ENCODE measurements at places on chromosomes 1 and 21.

- no peak for DNase-seq
These were observed 41.1 kb downstream of the C1orf198 start for GRCh38 chr1:230827081-230827681.

GRCh38 chr1:228960705-228961104 is 225.4 kb downstream of the RHOU start:
- DNase-seq: no peak

- DNase-seq: no peak
These were observed 6.0 kb downstream of the S100A9 start for GRCh38 chr1:153363641-153364040.

DNA sequence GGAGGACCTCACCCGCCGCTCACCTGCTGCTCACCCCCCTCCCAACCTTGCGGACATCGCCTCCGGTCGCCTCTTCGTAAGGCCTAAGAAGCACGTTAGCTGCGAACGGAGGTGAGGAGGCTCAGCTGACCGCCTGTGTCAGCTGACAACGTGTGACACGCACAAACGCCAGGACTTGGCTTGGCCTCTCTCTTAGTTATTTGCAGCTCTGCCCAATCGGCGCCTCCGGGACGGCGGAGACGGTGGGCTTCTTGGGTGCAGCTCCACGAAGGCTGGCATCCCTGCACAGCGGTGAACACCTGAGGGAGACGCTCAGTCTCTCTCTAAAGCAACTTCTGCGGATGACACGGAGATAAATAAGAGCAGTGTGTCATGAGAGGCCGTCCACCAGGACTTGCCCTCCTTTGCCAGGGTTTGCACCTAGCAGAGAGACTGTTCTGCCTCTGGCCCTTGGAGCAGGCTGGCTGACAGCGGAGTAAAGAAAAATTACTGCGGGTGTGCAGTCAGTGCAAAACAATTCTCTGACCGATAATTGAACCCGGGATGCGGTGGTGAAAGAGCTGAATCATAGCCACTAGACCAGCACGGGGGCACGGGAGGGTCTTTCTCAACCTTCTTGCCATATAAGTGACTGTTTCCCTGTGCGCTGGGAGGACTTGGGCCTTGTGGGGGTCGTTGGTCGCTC is 318.9 kb downstream of the FAM72C start:
- no peak for DNase-seq

- no peak for DNase-seq
These were observed 172.8 kb upstream of the GREM2 start for GRCh38 chr1:240784776-240785175.

GRCh38 chr1:43930949-43931275 is 2.7 kb upstream of the ARTN start:
- no peak for DNase-seq

- no peak for DNase-seq
These were observed 56.7 kb upstream of the SRP9 start for GRCh38 chr1:225720937-225721336.

- no peak for DNase-seq
These were observed 71.0 kb downstream of the SIK1 start for GRCh38 chr21:43355925-43356289.

DNA sequence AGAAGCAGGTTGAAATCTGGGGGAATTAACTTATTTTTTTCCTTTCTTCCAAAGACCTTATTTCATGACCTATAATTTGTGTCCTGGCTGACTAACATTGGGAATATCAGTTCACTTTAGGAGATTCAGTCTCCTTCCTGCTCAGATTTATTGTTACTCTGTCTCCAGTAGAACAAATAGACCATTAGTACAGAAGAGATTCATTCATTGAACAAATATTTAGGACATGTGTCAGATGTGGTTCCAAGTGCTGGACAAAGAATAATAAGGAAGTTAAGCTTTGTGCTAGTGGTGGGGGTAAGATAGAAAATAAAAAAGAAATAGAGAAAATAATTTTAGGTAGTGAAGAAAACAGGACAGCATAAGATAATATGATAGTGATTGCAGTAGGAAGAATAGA is 20.3 kb downstream of the ZMYM4 start:
- peak; percentile 57 for DNase-seq

- DNase-seq: peak; percentile 36
These were observed 39.5 kb downstream of the ATF6 start for GRCh38 chr1:161805399-161806197.

DNA sequence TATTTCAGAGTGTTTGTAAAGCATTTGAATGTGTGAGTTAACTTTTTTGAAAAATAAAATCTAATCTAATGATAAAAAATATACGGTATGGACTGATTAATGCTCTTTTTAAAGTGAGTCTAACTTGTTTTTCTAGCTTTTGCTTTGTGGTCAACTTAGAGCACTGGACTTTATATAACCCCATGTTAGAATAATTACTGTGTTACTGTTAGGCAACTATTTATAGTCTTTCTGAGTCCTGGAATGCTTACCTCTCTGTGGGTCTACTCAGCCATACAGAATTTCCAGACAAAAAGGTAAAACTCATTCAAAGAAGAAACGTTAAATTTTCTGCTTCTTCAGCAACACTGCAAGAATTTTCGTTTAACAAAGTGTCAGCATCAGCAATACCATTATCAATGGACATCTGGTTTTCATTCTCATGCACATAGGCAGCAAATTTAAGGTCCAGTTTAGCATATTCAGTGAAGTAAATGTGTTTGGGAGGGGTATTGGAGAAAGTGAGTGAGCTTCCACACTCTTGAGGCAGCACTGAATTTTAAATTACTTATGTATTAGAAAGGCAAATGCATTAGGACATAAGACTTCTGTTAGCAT is 664.7 kb upstream of the NEGR1 start:
- DNase-seq: no peak

DNA sequence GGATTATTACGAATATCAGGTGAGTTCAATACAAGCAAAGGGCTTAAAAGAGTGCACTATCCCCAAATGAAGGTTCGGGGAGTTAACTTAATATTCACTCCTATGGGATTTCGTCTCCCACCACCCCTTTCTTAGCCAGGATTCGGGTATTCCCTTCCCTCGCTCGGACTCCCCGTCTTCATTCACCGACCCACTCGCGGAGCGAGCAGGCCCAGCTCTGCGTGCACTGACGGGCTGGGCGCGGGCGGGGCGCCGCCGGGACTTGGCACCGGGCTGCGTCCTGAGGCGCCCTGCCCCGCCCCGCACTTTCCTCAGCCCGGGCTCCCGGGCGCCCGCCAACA is 7.7 kb upstream of the MPZL1 start:
- DNase-seq: no peak

GRCh38 chr1:52706136-52706670 is 8.1 kb upstream of the COA7 start:
- no peak for DNase-seq

DNA sequence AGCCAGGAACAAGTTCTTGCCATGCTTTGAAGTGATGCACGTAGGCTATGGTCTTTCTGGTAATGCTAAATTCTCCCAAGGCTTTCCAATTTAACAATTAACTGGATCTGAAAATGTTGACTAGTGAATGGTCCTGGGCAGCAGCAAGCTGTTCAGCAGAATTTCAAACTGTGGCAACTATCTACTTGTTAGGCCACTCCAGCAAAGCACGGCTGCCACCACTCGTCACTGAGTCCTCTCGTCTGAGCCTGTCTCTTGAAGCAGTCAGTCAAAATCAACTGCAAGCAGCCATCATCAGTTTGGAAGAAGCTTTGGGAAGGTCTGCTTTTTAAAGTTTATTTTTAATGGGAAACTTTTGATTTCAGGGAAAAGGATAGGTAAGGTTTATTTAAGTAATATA is 6.1 kb downstream of the FLVCR1 start:
- DNase-seq: no peak

DNA sequence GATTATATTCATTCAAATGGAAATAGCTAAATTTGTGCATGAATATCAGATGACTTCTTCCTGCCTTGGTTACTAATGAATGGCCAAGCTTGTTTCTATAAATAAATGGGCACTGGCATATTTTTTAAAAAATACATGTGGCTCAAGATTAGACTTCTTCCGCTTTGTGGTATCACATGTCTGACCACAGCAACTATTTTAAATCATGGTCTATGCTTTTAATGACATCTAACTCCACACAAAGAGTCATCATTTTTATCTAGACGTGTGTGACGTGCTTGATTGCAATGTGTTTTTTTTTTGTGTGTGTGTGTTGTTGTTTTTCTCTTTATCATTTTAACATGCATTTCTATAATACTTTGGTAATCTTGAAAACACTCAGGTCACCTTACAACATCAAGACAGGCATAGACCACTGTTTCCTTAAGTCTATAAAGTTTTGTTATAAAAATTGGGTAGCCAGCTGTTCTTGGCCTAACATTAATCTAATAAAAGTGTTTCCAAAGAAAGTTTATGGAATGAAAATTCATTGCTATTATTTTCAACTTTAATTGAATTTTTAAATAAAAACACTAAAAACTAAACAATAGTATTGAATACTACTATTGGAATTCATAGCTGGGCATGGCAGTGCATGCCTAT is 29.5 kb downstream of the RGS1 start:
- peak; percentile 92 for DNase-seq

DNA sequence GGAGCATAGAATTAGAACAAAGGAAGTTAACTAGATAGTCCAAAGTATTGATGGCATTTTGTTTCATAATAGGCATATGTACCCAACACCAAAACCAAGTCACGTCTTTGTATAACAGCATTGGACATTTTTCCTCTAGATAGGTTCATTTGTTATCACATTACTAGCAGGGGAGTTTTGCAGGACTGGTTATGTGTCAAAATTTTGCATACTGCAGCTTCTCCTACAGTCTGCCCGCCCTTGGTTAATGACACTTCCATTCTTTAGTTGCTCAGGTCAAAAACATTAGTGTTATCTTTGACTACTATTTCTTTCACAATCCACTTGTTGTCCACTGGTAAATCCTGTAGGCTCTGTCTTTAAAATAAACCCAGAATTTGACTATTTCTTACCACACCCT is 8.9 kb downstream of the CAPZA1 start:
- peak; percentile 24 for DNase-seq

DNA sequence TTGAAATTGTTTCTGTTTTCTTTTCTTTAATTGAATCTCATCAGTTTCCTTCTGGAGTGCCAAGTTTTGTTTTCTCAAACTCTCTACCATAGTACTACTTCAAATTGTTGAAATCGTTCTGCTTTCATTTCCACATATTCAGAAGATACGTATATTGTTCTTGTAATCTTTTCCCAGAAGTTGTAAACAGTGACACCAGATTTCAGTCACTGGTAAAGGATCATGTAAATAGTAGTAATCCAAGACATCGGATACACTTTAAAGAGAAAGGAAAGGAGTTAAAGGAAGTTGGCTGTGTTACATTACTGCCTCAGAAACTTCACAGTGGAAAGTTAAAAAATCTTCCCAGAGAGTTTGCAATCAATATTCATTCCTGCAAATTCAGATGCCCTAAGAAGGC is 67.5 kb downstream of the RGL1 start:
- no peak for DNase-seq

DNA sequence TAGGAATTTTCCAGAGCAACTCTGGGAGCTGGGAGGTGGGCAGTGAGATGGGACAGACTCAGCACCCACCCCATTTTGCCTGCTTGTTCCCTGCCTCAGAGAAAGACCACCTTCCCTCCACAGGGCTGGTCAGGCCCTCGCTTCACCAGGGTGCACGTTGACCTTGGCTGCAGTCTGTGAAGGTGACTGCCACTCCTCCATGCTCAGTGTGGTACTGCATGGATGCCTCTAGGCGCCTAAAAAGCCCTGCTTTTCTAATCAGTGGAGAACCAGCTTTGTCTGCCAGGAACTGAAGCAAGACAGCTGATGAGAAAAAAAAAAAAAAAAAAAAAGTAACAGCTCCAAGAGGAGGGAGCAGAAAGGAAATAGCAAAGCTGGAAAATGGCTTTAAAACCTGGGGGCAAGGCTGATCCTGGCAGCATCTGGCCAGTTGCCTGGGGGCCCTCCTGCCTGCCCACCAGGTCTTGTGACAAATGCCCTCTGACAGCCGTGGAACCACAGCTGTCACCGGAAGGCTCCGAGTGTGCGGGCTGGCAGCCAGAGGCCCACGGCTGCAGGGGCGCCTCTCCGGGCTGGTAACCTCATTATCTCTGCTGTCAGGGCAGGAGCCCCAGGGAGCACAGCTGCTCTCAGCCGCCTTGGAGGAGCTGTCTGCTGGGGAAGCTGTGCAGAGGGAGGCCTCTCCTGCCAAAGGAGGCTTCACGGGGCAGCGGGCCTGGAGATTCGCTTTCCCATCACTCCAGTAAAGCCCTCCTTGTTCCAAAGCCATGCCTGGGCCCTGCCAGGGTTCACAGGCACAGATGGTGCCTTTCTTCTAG is 13.7 kb downstream of the KIAA1614 start:
- peak; percentile 44 for DNase-seq

- peak; percentile 21 for DNase-seq
These were observed at the start of gene TSPAN2 for GRCh38 chr1:115089420-115090185. TSPAN2 (minus strand) TSS chr1:115089503; CDS start chr1:115089432, 71 bp downstream.

GRCh38 chr1:28416509-28417194 is 47.1 kb downstream of the PHACTR4 start:
- DNase-seq: peak; percentile 71

DNA sequence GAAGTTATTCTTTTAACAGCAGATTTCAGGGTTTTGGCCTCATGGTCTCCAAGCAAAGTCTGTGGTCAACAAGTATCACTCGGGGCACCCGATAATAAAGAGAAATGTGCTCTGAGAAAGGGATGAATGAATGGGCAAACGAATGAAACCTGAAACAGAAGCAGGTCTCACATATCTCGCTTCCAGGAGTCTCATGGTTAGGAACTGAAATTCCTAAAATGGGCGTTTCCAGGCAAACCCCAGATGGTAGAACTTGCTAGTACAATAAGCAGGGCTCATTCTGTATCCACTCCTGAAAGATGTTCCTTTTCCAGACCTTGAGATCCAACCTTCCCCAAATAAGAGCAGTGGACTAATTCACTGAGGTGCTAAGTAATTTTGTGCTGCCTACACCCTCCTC is 87.2 kb downstream of the LAMC2 start:
- no peak for DNase-seq

DNA sequence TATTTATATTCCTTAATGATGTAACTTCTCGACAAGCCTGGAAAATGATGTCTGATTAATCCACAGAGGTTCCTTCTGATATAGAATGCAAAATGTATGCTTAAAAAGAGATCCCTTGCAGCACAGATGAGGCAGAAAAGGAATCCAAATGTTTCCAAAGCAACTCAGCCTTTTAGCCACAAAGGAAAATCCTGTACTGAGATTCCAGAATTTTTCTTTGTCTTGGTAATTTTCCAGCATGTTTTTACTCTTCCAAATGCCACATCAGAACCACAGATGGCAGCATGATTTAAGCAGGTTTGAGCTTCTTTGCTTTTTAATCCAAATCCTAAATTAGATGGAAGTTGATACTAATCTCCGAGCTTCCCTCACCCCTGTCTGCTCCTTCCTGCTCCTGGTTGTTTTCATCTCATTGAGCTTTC is 176.4 kb upstream of the PALMD start:
- DNase-seq: no peak
